Activated CD4-positive, alpha-beta T cell treated with anti-CD3 and anti-CD28 coated beads for 36 hours (primary cell): ENCODE measurements at places on chromosomes 2 and 18. TPM values are rescaled to one million over a fixed set of nuclear protein-coding genes. Genes with fewer than 3 reads are reported as not detected.

- no peak overlapping the region for H3K27ac ChIP-seq
- H3K4me3 ChIP-seq, result no peak overlapping the region
- no peaks in the 10 kb centered on the region for H3K36me3 ChIP-seq
- no peaks in the 10 kb centered on the region for H3K4me1 ChIP-seq
Measured at GRCh38 chr2:133062931-133063665, 393.1 kb upstream of the LYPD1 start.

DNA sequence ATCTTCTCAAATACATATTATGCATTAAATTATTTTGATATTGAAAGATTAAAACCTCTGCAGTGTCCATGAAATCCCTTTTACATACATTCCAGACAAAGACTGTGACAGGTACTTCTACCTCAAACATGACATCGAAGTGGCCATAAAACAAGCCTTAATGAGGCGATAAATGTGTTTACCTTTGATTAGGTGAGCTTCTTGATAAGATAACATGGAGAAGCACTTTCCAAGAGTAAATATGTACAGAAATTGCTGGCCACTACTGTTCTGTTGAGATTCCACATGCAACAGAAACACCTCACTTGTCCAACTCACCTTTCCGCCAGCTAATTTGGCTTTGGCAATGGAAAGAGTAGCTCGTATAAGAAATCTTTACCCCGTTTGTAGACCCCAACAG, 55.2 kb downstream of the ZEB2 start:
- H3K36me3 ChIP-seq, result no peaks in the 10 kb centered on the region
- DNase-seq, result no peak
- no peak overlapping the region for H3K27ac ChIP-seq
- H3K27me3 ChIP-seq, result peaks cover 2% of the 10 kb centered on the region
- H3K4me3 ChIP-seq, result no peak overlapping the region
- peaks cover 7% of the 10 kb centered on the region for H3K4me1 ChIP-seq

The ZNF396 gene
- 1.1 TPM for total RNA-seq

- no peak for DNase-seq
- no peak overlapping the region for H3K4me3 ChIP-seq
- H3K27me3 ChIP-seq, result peaks cover 7% of the 10 kb centered on the region
- H3K27ac ChIP-seq, result no peak overlapping the region
Measured at GRCh38 chr2:98381494-98381893, 35.2 kb downstream of the CNGA3 start.

DNA sequence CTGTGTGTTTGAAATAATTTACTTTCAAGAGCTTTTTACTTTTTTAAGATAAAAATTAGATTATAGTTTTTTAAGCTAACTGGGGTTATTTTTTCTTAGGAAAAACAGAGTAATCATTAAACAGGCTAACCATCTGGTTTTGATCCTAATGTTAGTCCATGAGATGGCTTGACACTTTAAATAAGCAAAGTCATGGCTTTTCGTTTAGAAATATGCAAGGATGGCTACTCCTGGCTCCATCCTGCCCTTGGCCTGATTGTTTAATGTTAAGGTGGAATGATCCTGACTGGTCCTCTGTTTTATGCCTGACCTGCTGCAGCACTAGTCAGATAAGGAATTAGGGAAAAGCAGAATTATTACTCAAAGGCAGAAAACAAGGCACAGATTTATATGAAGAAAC, 39.7 kb upstream of the PNPT1 start:
- H3K36me3 ChIP-seq, result no peaks in the 10 kb centered on the region
- H3K4me1 ChIP-seq, result no peaks in the 10 kb centered on the region
- DNase-seq, result no peak
- H3K4me3 ChIP-seq, result no peak overlapping the region
- H3K27me3 ChIP-seq, result peaks cover 4% of the 10 kb centered on the region

DNA sequence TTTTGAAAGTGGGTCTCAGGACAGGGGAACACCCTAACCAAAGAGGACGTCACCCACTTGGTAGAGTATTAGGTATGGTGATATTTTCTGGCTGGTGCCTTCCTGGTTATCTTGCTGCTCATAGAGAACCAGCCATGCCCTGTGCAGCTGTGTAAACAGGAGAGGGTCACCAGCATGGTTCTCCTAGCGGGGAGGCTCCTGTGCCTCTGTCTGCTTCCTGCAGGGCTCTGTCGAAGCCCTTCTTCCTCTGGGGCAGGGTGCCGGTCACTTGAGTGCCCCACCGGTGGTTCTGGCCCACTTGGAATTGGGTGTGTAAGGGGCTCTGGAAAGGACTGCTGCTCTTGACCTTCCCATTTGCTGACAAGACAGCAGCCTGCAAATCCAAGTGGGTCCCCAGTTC, 131.6 kb upstream of the MSH6 start:
- H3K27ac ChIP-seq, result no peak overlapping the region
- H3K4me1 ChIP-seq, result no peaks in the 10 kb centered on the region
- peaks cover 2% of the 10 kb centered on the region for H3K27me3 ChIP-seq
- no peaks in the 10 kb centered on the region for H3K36me3 ChIP-seq
- no peak overlapping the region for H3K4me3 ChIP-seq

GRCh38 chr2:69221960-69222751, 164.9 kb downstream of the GFPT1 start:
- no peak overlapping the region for H3K27ac ChIP-seq
- no peak overlapping the region for H3K4me3 ChIP-seq
- H3K27me3 ChIP-seq, result peaks cover 9% of the 10 kb centered on the region
- H3K4me1 ChIP-seq, result no peaks in the 10 kb centered on the region

- H3K4me3 ChIP-seq, result no peak overlapping the region
- peaks cover 2% of the 10 kb centered on the region for H3K27me3 ChIP-seq
- H3K27ac ChIP-seq, result no peak overlapping the region
- DNase-seq, result no peak
- H3K36me3 ChIP-seq, result no peaks in the 10 kb centered on the region
Measured at GRCh38 chr18:36734596-36734995, 94.2 kb downstream of the TPGS2 start.

DNA sequence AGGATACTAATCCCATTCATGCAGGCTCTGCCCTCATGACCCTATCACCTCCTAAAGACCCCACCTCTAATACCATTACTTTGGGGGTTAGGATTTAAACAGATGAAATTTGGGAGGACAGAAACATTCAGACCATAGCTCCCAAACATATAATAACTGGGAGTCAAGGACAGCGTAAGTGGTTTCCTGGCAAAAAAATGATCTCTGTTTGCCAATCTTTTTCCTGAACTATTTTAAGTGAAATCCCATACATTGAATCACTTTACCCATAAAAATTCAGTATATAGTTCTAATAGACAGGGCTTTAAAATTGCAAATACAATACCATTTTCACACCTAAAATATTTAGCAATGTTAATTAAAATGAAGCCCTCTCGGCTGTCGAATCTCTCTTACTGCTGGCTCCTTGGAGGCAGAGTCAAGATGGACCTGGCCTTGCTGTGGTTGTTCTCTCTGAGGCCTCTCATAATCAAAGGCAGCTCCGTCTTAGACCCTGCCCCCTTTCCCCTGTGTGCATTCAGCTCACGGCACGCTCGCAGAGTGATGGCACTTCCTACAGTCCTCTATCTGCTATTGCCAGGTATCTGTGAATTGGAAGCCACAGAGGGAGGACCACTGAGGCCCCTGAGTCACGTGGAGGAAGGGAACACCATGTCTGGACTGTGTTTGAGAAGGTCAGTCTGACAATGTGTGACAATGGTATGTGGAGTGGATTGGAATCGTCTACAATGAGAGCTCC, 132.3 kb downstream of the UXS1 start:
- DNase-seq, result no peak
- H3K27me3 ChIP-seq, result peaks cover 9% of the 10 kb centered on the region
- no peak overlapping the region for H3K4me3 ChIP-seq
- H3K27ac ChIP-seq, result no peak overlapping the region
- H3K36me3 ChIP-seq, result peaks cover 2% of the 10 kb centered on the region
- H3K4me1 ChIP-seq, result peaks cover 38% of the 10 kb centered on the region
